Islet precursor cell (in vitro differentiated cells): ENCODE measurements at places on chromosomes 13 and 19.

DNA sequence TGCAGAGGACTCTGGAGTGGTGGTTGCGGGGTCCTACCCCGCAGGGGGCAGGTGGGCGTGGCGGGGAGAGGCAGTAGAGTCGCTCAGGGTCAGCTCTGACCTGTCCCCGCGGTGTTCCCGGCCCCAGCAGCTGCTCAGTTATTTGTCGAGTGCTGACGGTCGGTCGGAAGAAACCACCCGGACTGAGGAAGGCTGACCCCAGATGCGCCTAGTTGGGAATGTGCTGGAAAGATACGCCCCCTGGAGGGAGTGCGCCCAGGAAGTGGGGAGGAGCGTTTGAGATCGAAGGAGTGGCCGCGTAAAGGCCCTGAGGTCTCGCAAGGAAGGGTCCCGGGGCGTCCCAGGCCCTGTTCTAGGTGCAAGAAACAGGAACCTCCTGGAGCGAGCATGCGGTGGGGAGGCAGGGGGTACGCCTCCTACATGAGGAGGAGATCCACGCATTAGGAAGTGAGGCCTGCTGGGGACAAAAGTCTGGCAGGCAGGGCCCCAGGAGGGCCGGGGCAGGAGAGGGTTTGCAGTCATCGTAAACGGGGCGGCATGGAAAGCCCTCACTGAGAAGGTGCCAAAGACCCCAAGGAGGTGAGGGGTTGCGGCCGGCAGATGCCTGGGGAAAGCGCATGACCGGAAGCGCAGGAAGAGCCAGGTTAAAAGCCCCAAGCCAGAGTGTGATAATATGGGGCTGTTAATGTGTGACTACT lies 9.2 kb downstream of the CCDC8 start:
- DNase-seq: peak; percentile 92

DNA sequence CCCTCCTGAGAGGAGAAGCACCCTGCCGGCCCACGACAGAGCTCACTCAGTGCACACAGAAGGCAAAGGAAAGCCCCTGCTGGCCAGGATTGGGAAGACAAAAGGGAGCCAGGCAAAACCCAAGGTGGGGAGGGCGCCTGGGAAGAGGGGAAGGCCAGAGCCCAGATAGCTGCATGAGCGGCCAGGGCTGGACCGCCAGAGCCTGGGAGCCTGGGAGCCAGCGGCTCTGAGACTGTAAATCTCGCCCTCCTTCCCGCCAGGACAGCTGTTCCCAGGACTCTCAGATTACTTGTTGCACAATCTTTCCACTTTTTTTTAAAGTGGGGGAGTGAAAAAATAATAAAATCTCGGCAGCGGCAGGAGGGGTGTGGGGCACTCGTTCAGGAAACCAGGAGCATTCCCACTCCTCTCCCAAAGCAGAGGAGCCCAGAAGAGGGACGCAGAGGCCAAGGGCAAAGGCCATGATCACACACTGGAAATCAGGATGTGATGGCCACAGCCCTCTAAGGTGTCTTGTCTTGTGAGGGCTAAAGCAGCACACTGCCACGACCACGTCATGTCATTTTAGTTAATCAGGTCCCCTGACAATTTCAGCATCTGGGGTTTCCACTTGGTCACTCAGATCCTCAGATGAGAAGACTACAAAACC lies 19.6 kb upstream of the EPHX3 start:
- DNase-seq: peak; percentile 87

DNA sequence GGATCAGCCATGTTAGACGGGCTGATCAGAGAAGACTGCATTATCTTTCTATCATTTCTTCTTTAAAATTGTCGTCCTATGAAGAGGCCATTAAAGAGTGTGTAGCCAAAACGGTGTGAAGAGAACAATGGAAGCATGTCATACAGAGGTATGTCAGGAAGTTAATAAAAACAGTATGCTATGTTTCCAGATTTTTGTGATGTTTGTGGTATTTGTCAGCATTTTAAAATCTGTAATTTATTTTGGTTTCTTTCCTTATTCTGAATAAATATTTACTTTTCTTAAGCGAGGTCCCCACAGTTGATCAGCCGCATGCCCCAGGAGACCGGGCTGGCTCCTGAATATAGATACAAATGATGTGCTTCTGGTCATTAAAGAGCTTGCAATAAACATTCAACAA lies 142.9 kb upstream of the SERP2 start:
- no peak for DNase-seq

- no peak for DNase-seq
These were observed 42.1 kb downstream of the LPAR6 start for GRCh38 chr13:48370815-48371214.

GRCh38 chr13:49343731-49344130 lies 96.0 kb downstream of the CDADC1 start:
- no peak for DNase-seq

DNA sequence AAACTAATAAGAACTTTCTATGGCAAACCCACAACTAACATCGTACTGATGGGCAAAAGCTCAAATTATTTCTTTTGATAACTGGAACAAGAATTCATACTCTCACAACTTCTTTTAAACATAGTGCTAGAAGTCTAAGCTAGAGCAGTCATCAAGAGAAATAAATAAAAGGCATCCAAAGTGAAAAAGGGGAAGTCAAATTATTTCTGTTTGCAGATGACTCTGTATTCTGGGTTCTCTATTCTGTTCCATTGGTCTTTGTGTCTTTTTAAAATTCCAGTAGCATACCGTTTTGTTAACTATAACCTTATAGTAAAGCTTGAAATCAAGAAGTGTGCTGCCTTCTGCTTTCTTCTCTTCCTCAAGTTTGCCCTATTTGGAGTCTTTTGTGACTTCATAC lies 1215.9 kb downstream of the UQCRFS1 start:
- no peak for DNase-seq

DNA sequence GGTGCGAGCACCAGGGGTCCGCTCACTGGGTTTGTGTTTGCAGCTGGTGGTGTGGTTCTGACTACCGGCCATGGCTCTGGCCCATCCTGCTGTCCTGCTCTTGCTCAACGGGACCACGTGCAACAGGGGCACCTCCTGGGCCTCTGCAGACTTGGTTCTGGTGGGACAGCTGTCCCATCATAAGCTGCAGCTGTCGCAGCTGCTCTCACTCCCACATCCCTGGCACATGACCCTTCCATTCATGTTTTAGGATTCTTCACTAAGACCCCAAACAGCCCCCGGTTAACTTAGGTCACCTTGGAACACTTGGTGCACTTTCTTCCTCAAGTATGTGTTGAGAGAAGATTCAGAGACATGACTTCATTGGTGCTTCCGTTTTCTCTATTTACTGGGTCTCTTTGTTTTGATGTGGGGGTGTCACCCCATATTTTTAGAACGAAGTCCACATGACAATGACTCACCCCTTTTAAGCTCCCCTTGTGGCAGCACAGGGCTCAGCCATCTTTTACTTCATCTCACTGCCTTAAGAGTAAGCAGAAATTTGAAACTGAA lies 68.4 kb upstream of the ARHGEF7 start:
- no peak for DNase-seq

DNA sequence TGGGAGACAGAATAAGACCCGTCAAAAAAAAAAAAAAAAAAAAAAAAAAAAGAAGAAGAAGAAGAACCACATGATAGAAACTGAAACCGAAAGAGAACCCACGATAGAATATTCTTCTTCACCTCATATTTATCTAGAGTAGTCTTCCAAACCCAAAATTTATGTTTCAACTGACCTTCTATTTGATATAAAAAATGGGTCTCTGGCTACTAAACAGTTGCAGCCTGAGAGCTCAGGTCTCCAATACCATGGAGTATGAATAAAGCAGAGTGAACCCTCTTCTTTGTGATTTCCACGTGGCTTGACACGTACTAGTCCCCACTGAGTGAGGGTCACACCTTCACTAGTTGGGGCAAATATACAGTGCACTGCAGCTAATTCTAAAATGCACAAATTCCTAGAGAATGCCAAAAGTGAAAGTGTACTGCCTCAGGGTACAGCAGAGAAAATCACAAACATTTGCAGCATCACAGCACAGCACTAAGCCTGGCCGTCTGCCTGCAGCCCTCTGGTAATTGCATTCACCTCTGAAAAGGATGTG lies 30.8 kb upstream of the RFC3 start:
- no peak for DNase-seq

DNA sequence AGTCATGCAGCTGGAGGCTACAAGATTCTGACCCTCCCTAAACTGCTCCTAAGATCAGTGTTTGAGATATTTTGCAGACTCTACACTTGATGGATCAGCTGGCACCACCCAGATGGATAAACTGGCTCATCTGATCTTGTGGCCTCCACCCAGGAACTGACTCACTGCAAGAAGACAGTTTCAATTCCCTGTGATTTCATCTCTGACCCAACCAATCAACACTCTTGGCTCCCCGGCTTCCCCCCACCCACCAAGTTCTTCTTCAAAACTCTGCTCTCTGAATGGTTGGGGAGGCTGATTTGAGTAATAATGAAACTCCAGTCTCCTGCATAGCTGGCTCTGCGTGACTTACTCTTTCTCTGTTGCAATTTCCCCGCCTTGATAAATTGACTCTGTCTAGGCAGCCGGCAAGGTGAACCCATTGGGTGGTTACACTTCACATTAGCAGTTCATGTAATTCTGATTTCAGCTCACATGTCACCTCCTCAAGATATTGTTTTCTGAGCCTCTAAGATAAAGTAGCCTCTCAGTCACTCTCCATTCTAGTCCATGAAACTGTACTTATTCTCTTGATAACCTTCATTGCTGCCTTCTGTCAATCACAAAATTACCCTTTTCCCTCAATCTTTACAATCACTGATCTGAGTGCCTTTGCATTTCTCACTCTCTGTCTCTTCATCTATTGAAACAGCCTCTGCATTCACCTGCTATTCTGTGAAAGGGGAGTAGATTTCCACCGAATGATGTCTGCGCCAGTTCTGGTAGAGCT lies 9.9 kb upstream of the FPR3 start:
- DNase-seq: no peak

DNA sequence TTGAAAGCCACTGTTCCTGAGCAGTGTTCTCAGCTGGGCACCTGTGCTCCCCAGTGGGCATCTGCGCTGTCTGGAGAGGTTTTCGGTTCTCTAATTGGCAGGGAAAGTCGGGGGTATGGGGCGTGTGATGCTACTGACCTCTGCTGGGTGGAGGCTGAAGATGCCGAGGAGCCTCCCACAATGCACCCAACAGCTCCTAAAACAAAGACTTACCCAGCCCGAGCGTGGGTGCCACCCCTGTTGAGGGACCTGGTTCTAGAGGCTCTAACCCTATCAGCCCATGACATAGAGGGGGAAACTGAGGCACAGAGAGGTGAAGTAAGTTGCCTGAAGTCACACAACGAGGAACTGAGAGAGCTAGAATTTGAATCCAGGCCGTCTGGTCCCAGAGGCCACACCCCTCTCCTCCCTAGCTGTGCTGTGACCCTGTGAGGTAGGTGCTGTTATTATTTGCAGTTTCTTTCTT lies 2.3 kb downstream of the SPACA4 start:
- peak; percentile 70 for DNase-seq

GRCh38 chr19:55406091-55406825 lies 1.3 kb downstream of the UBE2S start:
- no peak for DNase-seq

GRCh38 chr19:17113127-17113785 lies 37.7 kb downstream of the MYO9B start:
- no peak for DNase-seq

GRCh38 chr19:2462635-2463421 lies 6.1 kb upstream of the LMNB2 start:
- DNase-seq: peak; percentile 98

DNA sequence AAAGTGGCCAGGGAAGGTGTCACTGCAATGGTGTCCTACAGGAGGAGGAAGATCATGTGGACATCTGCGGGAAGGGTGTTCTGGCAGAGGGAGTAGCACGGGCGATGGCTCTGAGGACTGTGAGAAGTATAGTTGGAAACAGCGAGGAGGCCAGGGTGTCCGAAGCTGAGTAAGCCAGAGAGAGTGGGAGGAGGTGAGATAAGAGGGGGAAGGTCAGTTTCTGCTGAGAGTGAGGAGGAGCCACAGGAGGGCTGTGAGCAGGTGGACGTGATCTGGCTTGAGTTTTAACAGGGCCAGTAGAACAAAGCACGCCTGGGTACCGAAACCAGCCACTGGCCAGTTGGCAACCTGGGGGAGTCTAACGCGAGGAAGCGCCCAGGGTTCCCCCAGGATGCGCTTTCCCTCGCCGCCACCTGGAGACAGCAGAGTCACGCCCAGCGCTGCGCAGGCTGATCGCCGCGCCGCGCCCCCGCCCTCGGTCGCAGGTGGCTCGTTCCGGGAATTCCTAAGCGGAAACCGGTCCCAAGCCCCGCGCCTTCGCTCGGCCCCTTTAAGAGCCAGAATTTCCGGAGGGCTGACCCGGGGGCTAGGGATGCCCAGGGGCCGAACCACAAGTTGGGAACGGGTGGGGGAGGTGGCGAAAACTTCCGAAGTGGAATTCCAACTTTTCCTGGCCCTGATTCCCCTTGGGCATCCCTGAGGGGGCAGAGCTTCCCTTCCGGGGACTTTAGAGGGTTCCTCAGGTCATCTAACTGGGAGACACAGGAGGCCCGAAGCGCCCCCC lies 1.1 kb upstream of the LSR start:
- peak; percentile 94 for DNase-seq

DNA sequence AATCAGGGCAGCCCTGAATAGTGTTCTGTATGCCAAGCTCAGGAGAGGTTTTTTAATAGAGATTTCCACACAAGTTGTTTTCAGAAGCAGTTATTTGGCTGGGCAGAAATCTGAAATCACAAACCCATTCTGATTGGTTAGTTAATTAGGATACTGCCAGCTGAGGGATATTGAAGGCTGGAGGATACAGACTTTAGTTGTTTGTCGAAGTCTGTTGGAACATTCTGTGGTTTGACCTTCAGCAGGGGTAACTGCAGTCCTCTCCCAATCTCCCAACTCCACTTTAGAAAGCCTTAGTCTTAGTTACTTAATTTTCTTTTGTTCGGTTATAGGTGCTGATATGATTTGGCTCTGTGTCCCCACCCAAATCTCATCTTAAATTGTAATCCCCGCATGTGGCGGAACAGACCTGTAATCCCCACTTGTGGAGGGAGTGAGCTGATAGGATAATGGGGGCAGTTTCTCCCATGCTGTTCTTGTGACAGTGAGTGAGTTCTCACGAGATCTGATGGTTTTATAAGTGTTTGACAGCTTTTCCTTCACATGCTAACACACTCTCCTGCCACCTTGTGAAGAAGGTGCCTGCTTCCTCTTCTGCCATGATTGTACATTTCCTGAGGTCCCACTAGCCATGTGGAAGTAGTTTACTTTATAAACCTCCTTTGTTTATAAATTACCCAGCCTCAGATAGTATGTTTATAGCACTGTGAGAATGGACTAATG lies 169.2 kb downstream of the GPC5 start:
- DNase-seq: no peak

GRCh38 chr13:45436953-45437352 lies 18.8 kb upstream of the SLC25A30 start:
- no peak for DNase-seq
